CD4-positive, alpha-beta T cell treated with Interleukin-15 for 1 hour (primary cell): ENCODE measurements at places on chromosomes 2 and 18.

DNA sequence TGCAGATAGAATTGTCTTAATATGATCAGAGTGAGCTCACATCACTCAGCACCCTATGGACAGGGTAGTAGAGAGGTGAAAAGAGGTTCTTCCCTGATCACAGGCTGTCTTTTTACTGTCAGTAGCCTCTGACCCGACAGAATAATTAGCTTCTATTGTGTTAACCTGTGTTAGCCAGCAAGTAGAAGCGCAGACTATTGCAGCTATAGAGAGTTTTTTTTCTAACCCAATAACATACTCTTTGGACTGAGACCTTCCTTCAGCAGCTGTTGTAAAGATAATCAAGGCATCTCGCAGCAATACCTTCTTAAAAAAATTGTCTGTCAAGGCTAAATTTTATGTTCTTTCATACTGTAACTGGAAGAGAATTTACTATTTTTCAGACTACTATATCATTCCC, 670.4 kb downstream of the ADCYAP1 start:
- no peak for DNase-seq

GRCh38 chr18:77478646-77479442, 229.2 kb downstream of the GALR1 start:
- DNase-seq = no peak

GRCh38 chr18:73060666-73061288, 193.0 kb upstream of the NETO1 start:
- DNase-seq = no peak

- DNase-seq = no peak
Measured at GRCh38 chr2:118774458-118775133, 72.9 kb downstream of the EN1 start.

GRCh38 chr2:233542507-233542906, 24.1 kb downstream of the USP40 start:
- DNase-seq = no peak

GRCh38 chr2:85998071-85998991, 107.4 kb downstream of the POLR1A start:
- peak; percentile 55 for DNase-seq

- DNase-seq = no peak
Measured at GRCh38 chr2:237435844-237436587, 22.1 kb upstream of the COL6A3 start.

DNA sequence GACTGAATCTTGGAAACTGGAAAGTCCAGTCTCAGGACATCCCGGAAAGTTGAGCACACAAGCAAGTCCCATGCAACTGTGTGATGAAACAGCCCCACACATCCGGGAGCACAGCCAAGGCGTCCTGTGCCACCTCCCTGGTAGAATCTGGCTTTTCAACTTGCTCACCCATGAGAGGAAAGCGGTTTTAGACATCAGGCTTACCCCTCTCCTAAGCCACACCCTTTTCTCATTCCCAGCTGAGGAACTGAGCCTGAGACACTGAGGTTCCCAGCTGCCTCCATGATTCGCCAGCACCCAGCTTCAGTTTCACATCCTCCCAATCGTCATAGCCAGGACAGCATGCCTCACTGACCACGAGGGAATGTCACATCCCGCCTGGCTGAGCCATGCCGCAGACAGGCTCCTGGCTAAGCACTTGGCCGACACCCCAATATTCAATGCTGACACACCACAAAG, 60.3 kb downstream of the STEAP3 start:
- DNase-seq = peak; percentile 75

DNA sequence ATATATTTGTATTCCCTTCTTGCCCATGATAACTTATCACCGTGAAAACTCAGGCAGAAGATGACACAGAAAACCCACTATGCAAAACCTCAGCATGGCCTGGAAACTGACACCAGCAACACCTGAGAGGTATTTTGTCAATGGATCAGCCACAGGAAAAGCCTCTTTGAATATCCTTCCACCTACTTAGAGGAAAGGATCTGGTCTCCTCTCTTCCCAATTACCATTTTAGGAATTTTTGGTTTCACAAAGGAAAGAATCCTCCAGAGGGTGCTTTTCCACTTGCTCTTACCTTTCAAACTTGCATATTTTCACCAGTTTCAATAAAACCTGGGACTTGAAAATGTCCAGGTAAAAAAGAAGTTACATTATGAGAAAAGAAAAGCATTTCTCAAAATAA, 20.0 kb upstream of the MEIS1 start:
- DNase-seq = no peak

DNA sequence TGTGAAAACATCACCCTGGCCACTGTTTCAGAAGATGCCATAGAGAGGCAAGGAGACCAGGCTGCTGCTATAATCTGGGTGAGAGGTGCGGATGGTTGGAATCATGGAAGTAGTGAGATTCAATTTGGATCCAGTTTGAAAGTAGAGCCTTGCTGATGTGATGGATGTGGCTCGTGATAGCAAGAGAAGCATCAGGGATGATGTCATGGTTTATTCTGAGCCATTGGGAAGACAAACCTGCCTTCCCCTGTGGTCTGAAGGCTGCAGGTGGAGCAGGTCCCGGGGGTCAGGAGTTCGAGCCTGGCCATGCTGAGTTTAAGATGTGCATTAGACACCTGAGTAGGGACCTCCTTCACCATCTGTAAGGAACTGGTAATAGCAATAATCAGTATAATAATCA, 49.6 kb upstream of the CHMP1B start:
- no peak for DNase-seq

GRCh38 chr18:34911081-34911480, 130.1 kb upstream of the MAPRE2 start:
- DNase-seq = no peak

DNA sequence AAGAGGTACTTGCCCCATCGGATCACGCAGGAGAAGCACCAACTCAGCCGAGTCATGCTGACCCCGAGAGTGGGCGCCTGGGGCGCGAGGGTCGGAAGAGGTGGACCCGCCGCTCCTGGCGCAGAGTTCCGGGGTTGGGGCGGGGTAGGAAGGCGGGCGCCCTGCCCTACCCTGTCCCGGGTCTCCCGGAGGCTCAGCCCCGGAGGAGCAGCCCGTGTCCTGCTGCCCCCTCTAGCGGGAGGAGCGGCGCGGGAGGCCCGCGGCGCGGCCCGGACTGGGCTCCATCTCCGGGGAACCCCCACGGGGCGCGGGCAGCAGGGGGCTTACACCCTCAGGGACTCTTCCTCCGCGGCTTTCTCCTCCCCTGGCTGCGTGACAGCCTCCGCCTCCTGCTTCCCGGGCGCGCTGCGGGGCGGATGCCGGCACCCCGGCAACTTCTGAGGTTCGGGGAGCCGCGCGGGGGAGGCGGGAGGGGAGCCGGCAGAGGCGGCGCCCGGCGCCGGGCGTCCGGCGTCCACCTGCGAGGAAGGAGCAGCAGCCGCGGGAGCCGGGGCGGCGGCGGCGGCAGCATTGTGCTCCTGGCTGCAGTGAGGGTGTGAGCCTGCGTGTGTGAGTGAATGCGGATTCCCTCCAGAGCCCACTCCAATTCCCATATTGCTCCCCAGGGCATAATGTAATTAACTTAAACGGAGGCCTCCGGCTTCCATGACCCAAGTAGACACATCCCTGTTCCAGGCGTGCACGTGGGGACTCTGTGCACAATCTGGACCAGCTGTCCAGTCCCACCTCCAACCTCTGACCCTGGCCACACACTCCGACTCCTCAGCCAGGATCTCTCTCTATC, 7.6 kb upstream of the TNS1 start:
- no peak for DNase-seq

GRCh38 chr2:86476092-86476491, 34.9 kb downstream of the KDM3A start:
- no peak for DNase-seq

DNA sequence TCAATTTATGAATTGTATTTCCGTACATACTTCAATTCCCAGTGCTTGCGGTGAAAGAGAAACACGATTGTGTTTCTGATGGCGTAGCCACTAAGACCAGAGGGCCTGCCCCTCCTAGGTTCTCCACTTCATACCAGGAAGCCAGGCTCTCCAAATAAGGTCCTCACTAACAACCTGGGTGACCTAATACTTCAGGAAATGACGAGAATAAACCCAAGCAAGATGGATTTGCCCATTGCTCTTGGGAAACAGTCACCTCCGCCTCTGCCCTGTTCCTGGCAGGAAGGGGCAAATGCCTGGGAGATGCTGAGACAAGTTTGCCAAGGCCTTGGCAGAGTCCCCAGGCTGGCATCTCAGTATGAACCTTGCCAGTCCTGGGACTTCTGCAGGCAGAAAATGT, 41.8 kb downstream of the TTC32 start:
- DNase-seq = no peak

DNA sequence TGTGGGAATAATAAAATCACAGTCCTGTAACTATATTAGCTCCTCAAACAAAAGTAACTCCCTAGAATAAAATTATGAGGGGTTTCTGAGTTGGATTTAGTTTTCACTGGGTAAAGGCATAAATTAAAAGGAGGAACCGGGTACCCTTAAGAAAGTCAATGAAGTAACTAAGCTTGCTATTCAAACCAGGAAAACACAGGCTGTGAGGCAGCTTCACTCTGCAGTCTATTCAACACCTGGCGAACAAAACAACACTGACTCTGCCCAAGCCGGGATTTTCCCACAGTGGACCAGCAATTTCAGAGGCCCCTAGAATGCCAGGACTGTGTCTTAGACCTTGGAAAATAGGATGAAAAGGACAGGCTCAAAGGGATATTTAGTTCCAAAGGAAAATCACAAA, 24.6 kb upstream of the CREB1 start:
- DNase-seq = no peak

DNA sequence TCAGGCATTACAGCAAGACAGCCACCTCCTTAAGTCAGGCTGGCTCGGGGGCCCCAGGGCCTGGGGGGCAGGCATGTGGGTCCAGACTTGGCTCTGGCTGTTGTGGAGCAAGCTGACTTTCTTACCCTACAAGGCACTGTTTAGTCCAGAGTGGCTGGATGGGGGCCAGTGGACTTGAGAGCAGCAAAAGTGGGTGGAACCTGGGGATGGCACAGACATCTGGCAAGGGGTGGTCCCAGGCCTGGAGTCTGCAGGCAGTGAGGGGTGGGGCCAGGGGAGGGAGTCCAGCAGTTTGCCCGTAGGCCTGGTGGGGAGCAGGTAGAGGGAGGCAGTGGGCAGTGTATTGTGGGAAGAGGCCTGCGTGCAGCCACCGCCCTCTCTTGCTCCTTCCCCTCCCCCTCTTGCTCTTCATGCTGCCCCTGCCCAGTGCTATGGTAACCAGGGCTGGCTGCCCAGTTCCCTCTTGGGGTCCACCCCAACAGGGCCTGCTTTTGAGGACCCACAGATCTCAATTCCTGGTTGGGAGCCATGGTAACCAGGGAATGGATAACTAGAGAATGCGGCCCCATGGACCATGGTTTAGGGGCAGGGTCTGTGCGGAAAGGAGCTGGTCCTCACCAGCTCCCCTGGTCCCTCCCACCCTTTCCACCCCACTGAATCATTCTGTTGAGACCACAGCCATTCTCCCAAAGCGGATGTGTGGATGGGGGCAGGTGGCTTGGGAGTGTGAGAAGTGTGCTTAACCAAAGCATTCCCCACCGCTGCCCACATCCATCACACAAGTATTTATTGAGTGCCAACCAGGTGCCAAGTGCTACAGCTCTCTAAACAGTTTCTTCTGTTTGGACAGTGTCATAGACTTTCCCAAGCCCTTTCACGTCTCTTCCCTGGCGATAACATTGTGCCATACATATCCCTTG, 19.3 kb downstream of the SPEG start:
- DNase-seq = no peak

- no peak for DNase-seq
Measured at GRCh38 chr2:240948905-240949790, 43.0 kb downstream of the CROCC2 start.

GRCh38 chr2:66890166-66890742, 455.3 kb downstream of the MEIS1 start:
- no peak for DNase-seq

- no peak for DNase-seq
Measured at GRCh38 chr18:68475883-68476282, 239.0 kb downstream of the TMX3 start.

GRCh38 chr2:65300134-65300760, 72.6 kb downstream of the ACTR2 start:
- DNase-seq = no peak

- no peak for DNase-seq
Measured at GRCh38 chr2:178700136-178700535, 107.1 kb downstream of the TTN start.

- DNase-seq = no peak
Measured at GRCh38 chr2:160984426-160985077, 175.7 kb upstream of the TANK start.

GRCh38 chr2:112690853-112691401, 29.9 kb upstream of the NT5DC4 start:
- peak; percentile 76 for DNase-seq

DNA sequence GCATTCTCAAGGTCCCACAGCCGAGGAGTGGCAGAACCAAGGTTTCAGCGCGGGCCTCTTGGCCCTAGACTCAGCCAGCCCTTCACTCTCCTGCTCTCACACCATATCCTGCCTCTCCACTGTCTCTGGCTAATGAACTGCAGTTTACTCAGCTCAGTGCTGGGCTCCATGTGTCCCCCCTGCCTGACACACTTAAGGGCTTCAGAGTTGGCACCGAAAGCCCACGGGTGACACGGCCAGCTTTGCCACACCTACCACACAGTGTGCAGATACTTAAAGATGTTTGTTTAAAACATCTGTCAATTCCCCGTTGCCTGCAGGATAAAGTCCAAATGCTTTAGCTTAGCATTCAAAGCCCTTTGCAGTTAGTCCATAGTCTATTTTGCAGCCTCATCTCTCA, 241.2 kb downstream of the SEPTIN10 start:
- DNase-seq = no peak

- DNase-seq = no peak
Measured at GRCh38 chr2:207706936-207707860, 4.2 kb upstream of the CCNYL1 start.

DNA sequence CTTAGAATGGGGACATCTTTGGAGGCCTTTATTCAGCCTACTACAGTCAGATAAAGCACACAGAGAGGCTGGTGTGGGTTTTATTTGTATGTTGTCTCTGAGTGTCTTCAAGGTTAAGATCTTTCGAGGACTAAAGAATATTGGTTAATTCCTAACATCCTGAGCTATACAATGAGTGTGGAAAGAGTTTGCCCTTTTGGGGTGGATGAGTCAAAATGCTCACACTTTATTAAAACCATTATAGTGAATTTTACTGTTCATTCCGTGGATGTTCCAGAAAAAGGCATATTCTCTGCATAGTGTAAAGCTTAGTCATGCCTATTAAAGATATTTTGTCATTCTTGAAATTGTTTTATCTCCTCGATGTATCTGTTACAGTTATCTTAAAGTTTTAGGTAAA, 29.1 kb upstream of the SLC38A11 start:
- DNase-seq = no peak

- DNase-seq = peak; percentile 55
Measured at GRCh38 chr2:234420408-234420807, 76.5 kb downstream of the ARL4C start.

- DNase-seq = no peak
Measured at GRCh38 chr2:175903384-175903936, 98.6 kb downstream of the LNPK start.

- no peak for DNase-seq
Measured at GRCh38 chr18:77042583-77042982, 90.0 kb downstream of the MBP start.

GRCh38 chr2:67671464-67672450, 274.6 kb downstream of the ETAA1 start:
- no peak for DNase-seq
